ENCODE measurements at places on chromosomes 4 and X.

- DNase-seq = no peak
These were observed 302.4 kb upstream of the PRPS2 start for GRCh38 chrX:12488771-12489170.

DNA sequence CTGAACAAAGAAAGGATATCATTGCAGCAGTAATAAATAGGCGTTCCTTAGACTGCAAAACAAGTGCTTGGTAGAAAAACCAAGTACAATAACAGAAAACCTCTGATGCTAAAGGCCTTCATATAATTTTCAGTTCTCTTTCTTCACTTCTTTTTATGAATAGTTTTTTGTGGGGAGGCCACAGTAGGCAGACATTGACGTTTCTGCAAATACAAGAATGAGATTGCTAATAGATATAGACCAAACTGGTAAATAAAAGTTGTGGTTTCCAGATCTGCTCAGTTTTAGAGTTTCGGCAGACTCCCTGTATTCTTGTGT is 57.0 kb upstream of the RAP1GDS1 start:
- no peak for DNase-seq

GRCh38 chr4:53626491-53626890 is 35.2 kb upstream of the LNX1 start:
- DNase-seq = no peak

- no peak for DNase-seq
These were observed 25.5 kb downstream of the WDFY3 start for GRCh38 chr4:84940960-84941359.

Data from stimulated activated CD4-positive, alpha-beta T cell treated with anti-CD3 and anti-CD28 coated beads, TNF-alpha, amount 100 ng/mL, for 24 hours (primary cell).